Vein endothelial cell (primary cell): ENCODE measurements at places on chromosomes 2 and 18. TPM values are rescaled to one million over a fixed set of nuclear protein-coding genes. Genes with fewer than 3 reads are reported as not detected.

TCF7L1 gene
- total RNA-seq = 6.2 and 8.3 TPM in 2 replicates

MALL gene
- total RNA-seq = 67.0 and 130 TPM in 2 replicates

DGUOK gene
- 44.9 and 53.9 TPM in 2 replicates for total RNA-seq

NPHP1 gene
- total RNA-seq = 4.6 and 6.6 TPM in 2 replicates

SH2D6 gene
- not detected in 2 replicates for total RNA-seq

DUSP11 gene
- 31.4 and 38.4 TPM in 2 replicates for total RNA-seq

IL36B gene
- total RNA-seq = not detected in 2 replicates

C1GALT1C1L gene
- 0.19 and 0.33 TPM in 2 replicates for total RNA-seq

SLC35G4 gene
- total RNA-seq = not detected in 2 replicates

PER2 gene
- total RNA-seq = 3.5 and 6.2 TPM in 2 replicates

PKP4 gene
- total RNA-seq = 58.8 and 80.0 TPM in 2 replicates

ANKRD62 gene
- not detected in 2 replicates for total RNA-seq

CCDC85A gene
- total RNA-seq = 6.2 and 15.1 TPM in 2 replicates

MALT1 gene
- 8.5 and 13.4 TPM in 2 replicates for total RNA-seq

RAB31 gene
- total RNA-seq = 26.8 and 33.6 TPM in 2 replicates

TMEM178A gene
- 1.3 TPM in 1 of 2 replicates, not detected in the other for total RNA-seq

TRIM43 gene
- not detected in 2 replicates for total RNA-seq

RAMP1 gene
- total RNA-seq = not detected in 2 replicates

LRRFIP1 gene
- total RNA-seq = 174 and 223 TPM in 2 replicates

RTP5 gene
- total RNA-seq = not detected in 2 replicates

CASP10 gene
- total RNA-seq = 45.1 and 56.7 TPM in 2 replicates

CPLX4 gene
- total RNA-seq = not detected in 2 replicates

SCLY gene
- 11.1 and 16.7 TPM in 2 replicates for total RNA-seq

CEBPZOS gene
- 15.4 and 15.9 TPM in 2 replicates for total RNA-seq

FBXO15 gene
- total RNA-seq = under 0.01 TPM in 1 of 2 replicates, not detected in the other

IL1B gene
- total RNA-seq = 0.19 and 0.33 TPM in 2 replicates

HOXD8 gene
- 22.1 and 24.8 TPM in 2 replicates for total RNA-seq

SPDYA gene
- 0.33 and 0.67 TPM in 2 replicates for total RNA-seq
